ENCODE measurements at places on chromosomes 4 and X. TPM values are rescaled to one million over a fixed set of nuclear protein-coding genes. Genes with fewer than 3 reads are reported as not detected.

DNA sequence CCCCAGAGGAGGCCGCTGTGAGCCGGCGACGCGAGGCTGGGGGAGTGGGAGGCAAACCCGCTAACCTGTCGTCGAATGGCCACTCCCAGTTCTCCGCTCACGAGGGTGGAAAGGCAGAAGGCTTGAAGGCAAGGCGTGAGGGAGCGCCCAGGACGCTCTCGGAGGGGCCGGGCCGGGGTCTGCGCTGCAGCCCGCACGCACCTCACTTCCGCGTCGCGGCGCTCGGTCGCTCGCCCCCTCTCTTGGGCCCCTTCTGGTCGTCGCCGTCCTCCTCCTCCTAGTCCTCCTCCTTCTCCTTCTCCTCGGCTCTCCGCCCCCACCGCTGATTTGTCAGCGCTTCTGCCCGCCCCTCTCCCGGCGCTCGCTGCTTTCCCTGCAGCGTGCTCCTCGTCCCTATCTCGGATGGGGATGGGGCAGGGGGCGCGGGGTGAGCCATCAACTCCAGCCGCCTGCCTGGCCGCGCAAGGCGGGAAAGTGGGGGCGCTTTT is at the start of gene SNCA:
Gene SNCA (minus strand): TSS at position 265 of the 488 bp plus-strand sequence. CDS start 1,494 bp downstream, outside the sequence.
- H3K27me3 ChIP-seq: peaks cover 20% of the 10 kb centered on the region
- no peaks in the 10 kb centered on the region for H3K36me3 ChIP-seq
- H3K4me1 ChIP-seq: peaks cover 8% of the 10 kb centered on the region
- H3K27ac ChIP-seq: no peak within 1 kb of the TSS

- H3K4me3 ChIP-seq: no peak overlapping the region
- H3K36me3 ChIP-seq: no peaks in the 10 kb centered on the region
- no peak for DNase-seq
- peaks cover 2% of the 10 kb centered on the region for H3K27me3 ChIP-seq
Measured at GRCh38 chrX:41301438-41301824, 32.5 kb upstream of the DDX3X start.

GRCh38 chr4:147942729-147943128 is 210.8 kb downstream of the ARHGAP10 start:
- peaks cover 4% of the 10 kb centered on the region for H3K27me3 ChIP-seq
- no peak overlapping the region for H3K4me3 ChIP-seq
- peaks cover 31% of the 10 kb centered on the region for H3K36me3 ChIP-seq
- H3K4me1 ChIP-seq: peaks cover 23% of the 10 kb centered on the region

GRCh38 chr4:138561906-138562305 is 319.8 kb upstream of the SLC7A11 start:
- no peak for DNase-seq
- H3K27me3 ChIP-seq: no peaks in the 10 kb centered on the region
- no peak overlapping the region for H3K4me3 ChIP-seq
- peaks cover 16% of the 10 kb centered on the region for H3K4me1 ChIP-seq
- H3K27ac ChIP-seq: no peak overlapping the region

- no peaks in the 10 kb centered on the region for H3K36me3 ChIP-seq
- no peak for DNase-seq
- H3K4me1 ChIP-seq: peaks cover 10% of the 10 kb centered on the region
- no peaks in the 10 kb centered on the region for H3K27me3 ChIP-seq
- H3K4me3 ChIP-seq: no peak overlapping the region
- H3K27ac ChIP-seq: no peak overlapping the region
Measured at GRCh38 chr4:113051361-113051760, 1.9 kb downstream of the ANK2 start.

GRCh38 chr4:10040049-10040892 is 19.0 kb upstream of the SLC2A9 start:
- H3K4me1 ChIP-seq: no peaks in the 10 kb centered on the region
- no peak overlapping the region for H3K4me3 ChIP-seq
- peaks cover 7% of the 10 kb centered on the region for H3K27me3 ChIP-seq
- peaks cover 9% of the 10 kb centered on the region for H3K36me3 ChIP-seq

GRCh38 chrX:49039598-49040375 is 3.4 kb downstream of the TFE3 start:
- peaks cover 1% of the 10 kb centered on the region for H3K27me3 ChIP-seq
- H3K36me3 ChIP-seq: peaks cover 28% of the 10 kb centered on the region
- peaks cover 40% of the 10 kb centered on the region for H3K4me1 ChIP-seq
- DNase-seq: peak; percentile 86
- peak overlapping the region; percentile 93 for H3K4me3 ChIP-seq
- peak overlapping the region; percentile 97 for H3K27ac ChIP-seq

GRCh38 chr4:121072224-121073003 is at the start of gene NDNF:
NDNF (minus strand) TSS chr4:121072535; CDS start chr4:121045837, 26,698 bp downstream.
- no peak within 1 kb of the TSS for H3K27ac ChIP-seq
- DNase-seq: no peak
- no peaks in the 10 kb centered on the region for H3K36me3 ChIP-seq
- H3K4me1 ChIP-seq: peaks cover 27% of the 10 kb centered on the region
- H3K27me3 ChIP-seq: peaks cover 39% of the 10 kb centered on the region

GRCh38 chr4:45082101-45082500 is 355.7 kb upstream of the GNPDA2 start:
- H3K4me1 ChIP-seq: no peaks in the 10 kb centered on the region
- H3K4me3 ChIP-seq: no peak overlapping the region
- no peak overlapping the region for H3K27ac ChIP-seq
- no peaks in the 10 kb centered on the region for H3K36me3 ChIP-seq

- H3K27ac ChIP-seq: peak overlapping the region; percentile 82
- peaks cover 20% of the 10 kb centered on the region for H3K4me1 ChIP-seq
- peak; percentile 52 for DNase-seq
- no peak overlapping the region for H3K4me3 ChIP-seq
- H3K27me3 ChIP-seq: no peaks in the 10 kb centered on the region
Measured at GRCh38 chr4:168908093-168908492, 102.0 kb downstream of the CBR4 start.

GRCh38 chr4:98423009-98423408 is 161.8 kb downstream of the RAP1GDS1 start:
- no peaks in the 10 kb centered on the region for H3K27me3 ChIP-seq
- H3K4me1 ChIP-seq: peaks cover 37% of the 10 kb centered on the region
- no peak for DNase-seq
- H3K36me3 ChIP-seq: peaks cover 63% of the 10 kb centered on the region
- H3K4me3 ChIP-seq: no peak overlapping the region

DNA sequence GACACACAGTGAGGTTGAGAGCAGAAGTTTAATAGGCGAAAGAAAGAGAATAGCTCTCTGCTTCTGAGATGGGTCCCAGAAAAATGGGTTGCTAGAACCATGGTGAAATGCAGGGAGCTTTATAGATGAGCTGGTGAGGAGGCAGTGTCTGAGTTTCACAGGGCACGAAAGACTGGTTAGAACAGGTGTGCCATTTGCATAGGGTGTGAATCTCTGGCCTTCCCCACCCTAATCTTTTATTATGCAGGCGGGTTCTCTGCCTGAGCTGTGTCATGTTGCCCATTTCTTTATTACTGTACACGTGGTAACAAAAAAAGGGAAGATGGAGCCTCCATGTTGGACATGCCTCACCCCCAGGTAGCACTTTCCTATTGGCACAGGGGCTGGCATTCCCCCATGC is 39.1 kb downstream of the FUNDC1 start:
- no peak overlapping the region for H3K4me3 ChIP-seq
- H3K36me3 ChIP-seq: no peaks in the 10 kb centered on the region
- DNase-seq: no peak
- H3K27me3 ChIP-seq: no peaks in the 10 kb centered on the region

DNA sequence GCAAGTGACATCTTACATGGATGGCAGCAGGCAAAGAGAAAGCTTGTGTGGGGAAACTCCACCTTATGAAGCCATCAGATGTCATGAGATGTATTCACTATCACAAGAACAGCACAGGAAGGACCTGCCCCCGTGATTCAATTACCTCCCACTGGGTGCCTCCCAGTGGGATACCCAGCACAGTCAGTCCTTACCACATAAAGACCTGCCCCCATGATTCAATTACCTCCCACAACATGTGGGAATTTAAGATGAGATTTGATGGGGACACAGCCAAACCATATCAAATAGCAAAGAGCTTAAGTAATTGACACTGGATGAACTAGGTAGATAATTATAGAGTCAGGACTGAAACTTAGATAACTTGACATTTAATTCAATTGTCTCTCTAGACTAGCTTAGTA is 85.6 kb downstream of the SLIT2 start:
- no peak overlapping the region for H3K27ac ChIP-seq
- no peaks in the 10 kb centered on the region for H3K27me3 ChIP-seq
- peaks cover 12% of the 10 kb centered on the region for H3K36me3 ChIP-seq
- no peak for DNase-seq
- H3K4me3 ChIP-seq: no peak overlapping the region

- no peak for DNase-seq
- peaks cover 16% of the 10 kb centered on the region for H3K27me3 ChIP-seq
- H3K27ac ChIP-seq: no peak overlapping the region
- no peaks in the 10 kb centered on the region for H3K36me3 ChIP-seq
- H3K4me3 ChIP-seq: no peak overlapping the region
Measured at GRCh38 chrX:118968031-118968430, 6.4 kb upstream of the LONRF3 start.

GRCh38 chrX:66030505-66031317 is 9.2 kb downstream of the VSIG4 start:
- no peak overlapping the region for H3K27ac ChIP-seq
- H3K27me3 ChIP-seq: no peaks in the 10 kb centered on the region

DNA sequence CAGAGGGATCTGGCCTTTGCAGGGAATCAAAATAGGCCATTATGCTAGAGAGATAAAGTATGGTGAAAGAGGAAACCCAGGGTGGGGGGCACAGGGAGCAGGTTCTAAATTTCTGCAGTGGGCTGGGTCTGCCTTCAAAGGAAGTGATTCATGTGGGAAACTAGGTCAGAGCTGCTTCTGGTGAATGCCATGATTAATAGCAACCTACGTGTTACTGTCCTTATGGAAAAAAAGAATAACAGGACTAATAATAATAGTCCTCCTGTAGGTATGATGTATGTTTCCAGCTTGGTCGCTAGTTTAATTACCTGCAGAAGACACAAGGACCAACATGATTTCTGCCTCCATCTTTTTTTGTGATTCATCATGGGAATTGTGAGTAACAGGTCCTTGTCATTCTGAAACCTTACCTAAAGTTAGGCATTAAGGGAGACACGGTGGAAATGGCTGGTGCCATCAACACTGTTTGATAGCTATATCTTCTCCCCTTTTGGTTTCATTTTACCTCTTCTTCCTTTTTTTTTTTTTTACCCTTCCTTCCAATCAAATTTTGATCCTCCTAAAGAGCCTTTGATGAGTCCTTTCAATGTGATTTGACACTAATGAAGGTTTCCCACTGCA is 180.4 kb downstream of the CPEB2 start:
- H3K27ac ChIP-seq: no peak overlapping the region
- DNase-seq: no peak
- H3K27me3 ChIP-seq: peaks cover 7% of the 10 kb centered on the region
- no peak overlapping the region for H3K4me3 ChIP-seq
- H3K4me1 ChIP-seq: peaks cover 13% of the 10 kb centered on the region

- no peak overlapping the region for H3K27ac ChIP-seq
- H3K27me3 ChIP-seq: peaks cover 5% of the 10 kb centered on the region
- no peaks in the 10 kb centered on the region for H3K36me3 ChIP-seq
Measured at GRCh38 chr4:138982754-138983153, 32.8 kb upstream of the NOCT start.

DNA sequence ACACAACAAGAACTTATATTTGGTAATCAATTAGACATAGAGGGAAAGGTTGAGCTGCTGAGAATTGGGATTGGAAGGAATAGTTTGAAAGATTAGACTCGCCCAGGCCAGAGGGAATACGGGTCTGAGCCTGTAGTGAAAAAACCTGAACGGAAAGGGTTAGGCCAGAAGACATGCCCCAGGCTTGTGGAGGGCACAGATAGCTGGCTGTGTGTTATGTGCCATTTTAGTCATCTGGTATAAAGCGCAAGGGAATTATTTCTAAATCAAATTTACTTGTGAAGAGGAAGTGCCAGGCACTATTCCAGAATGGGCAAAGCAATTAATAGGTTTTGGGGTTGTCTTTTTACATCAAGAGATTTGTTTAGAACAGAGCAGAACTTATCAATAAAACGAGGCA is 187.5 kb upstream of the ANKRD50 start:
- H3K36me3 ChIP-seq: no peaks in the 10 kb centered on the region
- H3K4me1 ChIP-seq: peaks cover 23% of the 10 kb centered on the region
- no peak overlapping the region for H3K4me3 ChIP-seq
- no peak overlapping the region for H3K27ac ChIP-seq

DNA sequence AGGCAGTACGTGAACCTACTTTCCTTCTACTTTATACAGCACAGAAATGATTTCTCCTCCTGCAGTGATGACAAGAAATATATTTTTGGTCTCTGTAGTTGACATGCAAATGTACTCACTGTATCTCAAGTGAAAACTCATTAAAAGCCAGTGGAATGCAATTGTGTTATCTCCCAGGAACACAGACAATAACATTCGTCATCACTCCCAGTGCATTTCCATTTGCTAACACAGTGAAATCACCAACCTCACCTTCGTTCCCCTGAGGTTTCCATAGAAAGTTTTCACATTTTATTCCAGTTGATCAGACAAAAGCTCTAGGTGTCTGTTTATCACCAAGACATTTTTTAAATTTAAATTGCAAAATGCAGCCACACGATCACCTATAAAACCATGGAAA is 2.5 kb upstream of the SPANXD start:
- H3K27me3 ChIP-seq: peaks cover 1% of the 10 kb centered on the region
- no peak overlapping the region for H3K4me3 ChIP-seq
- DNase-seq: no peak
- H3K4me1 ChIP-seq: peaks cover 4% of the 10 kb centered on the region

GRCh38 chrX:72020204-72020603 is 109.6 kb downstream of the NHSL2 start:
- H3K4me1 ChIP-seq: peaks cover 5% of the 10 kb centered on the region
- H3K4me3 ChIP-seq: no peak overlapping the region
- no peaks in the 10 kb centered on the region for H3K36me3 ChIP-seq
- no peak for DNase-seq
- H3K27ac ChIP-seq: no peak overlapping the region

GRCh38 chr4:25930731-25931354 is 16.8 kb downstream of the SMIM20 start:
- H3K27me3 ChIP-seq: no peaks in the 10 kb centered on the region
- H3K27ac ChIP-seq: no peak overlapping the region
- DNase-seq: no peak
- peaks cover 19% of the 10 kb centered on the region for H3K4me1 ChIP-seq
- H3K4me3 ChIP-seq: no peak overlapping the region
- H3K36me3 ChIP-seq: peaks cover 9% of the 10 kb centered on the region

- H3K4me3 ChIP-seq: no peak overlapping the region
- DNase-seq: peak; percentile 40
- H3K27ac ChIP-seq: no peak overlapping the region
- H3K4me1 ChIP-seq: peaks cover 16% of the 10 kb centered on the region
Measured at GRCh38 chrX:150683536-150684146, 9.6 kb upstream of the MTMR1 start.

GRCh38 chrX:37817579-37817978 is 29.8 kb downstream of the DYNLT3 start:
- H3K4me3 ChIP-seq: no peak overlapping the region
- no peak for DNase-seq
- no peaks in the 10 kb centered on the region for H3K4me1 ChIP-seq
- no peak overlapping the region for H3K27ac ChIP-seq
- peaks cover 6% of the 10 kb centered on the region for H3K27me3 ChIP-seq

Gene GLRA2
- total RNA-seq: not detected

Gene CT45A10
- not detected for total RNA-seq

Gene NLGN3
- total RNA-seq: 0.38 TPM

Gene IRS4
- total RNA-seq: not detected

Gene AMBN
- not detected for total RNA-seq

Gene CC2D2A
- total RNA-seq: 19.3 TPM

Gene ALB
- not detected for total RNA-seq

Gene MSANTD1
- 0.11 TPM for total RNA-seq

Gene MID1
- total RNA-seq: 17.9 TPM

Gene TMPRSS11A
- total RNA-seq: not detected

Gene DEFB131A
- total RNA-seq: not detected
